ENCODE measurements at places on chromosomes 13 and 19.

- no peak for DNase-seq
Observed at GRCh38 chr19:12112701-12113100, 27.4 kb downstream of the ZNF20 start.

GRCh38 chr13:48778610-48779009 is 124.9 kb downstream of the CYSLTR2 start:
- DNase-seq = no peak

DNA sequence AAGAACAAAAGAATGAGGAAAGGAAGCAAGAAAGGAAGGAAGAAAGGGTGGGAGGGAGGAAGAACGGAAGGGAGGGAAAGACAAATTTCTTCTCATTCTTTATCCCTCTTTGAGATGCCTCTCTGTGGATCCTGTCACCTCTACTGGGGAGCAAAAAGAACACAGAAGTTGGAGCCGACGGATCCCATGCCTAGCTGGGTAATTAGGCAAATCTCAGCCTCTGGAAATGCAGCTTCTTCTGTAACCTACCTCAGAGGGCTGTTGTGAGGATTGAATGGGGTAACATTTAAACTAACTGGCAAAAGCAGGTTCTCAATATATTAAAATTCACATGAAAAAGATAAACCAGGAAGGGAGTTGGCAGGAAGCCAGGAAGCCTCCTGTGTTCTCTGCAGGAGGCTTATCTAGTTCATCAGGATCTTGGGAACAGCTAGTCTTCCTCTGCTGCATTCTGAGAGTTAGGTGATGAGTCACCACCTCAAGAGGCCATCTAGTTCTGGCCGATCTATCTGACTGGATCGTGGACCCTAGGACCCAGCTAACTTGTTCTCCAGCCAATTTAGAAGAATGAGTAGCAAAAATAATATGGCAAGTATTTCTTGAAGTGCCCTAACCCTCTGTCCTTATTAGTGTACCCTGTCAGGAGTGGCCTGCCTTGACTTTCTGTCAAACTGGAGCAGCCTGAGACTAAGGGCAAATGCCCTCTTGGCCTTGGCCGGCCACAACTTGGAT is 15.2 kb upstream of the CPB2 start:
- DNase-seq = no peak

DNA sequence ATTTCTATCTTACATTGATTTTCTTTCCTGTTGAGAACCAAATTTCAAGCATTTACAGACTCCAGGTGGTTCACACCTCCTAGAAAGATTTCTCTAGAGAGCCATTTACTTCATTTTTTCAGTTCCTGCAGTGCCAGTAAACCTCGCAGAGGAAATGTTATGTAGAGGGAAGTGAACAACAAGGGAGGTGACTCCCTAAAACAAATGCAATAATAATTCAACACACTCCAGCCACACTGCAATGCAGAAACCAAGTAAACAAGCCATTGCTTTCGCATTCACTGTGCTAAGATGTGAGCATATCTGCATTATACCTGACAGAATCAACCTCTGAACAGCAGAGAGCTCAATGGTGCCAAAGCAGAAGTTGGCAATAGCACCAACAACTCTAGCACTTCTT is 215.1 kb downstream of the RBM26 start:
- no peak for DNase-seq

- DNase-seq = no peak
Observed at GRCh38 chr13:41222259-41222852, 28.0 kb upstream of the KBTBD7 start.

DNA sequence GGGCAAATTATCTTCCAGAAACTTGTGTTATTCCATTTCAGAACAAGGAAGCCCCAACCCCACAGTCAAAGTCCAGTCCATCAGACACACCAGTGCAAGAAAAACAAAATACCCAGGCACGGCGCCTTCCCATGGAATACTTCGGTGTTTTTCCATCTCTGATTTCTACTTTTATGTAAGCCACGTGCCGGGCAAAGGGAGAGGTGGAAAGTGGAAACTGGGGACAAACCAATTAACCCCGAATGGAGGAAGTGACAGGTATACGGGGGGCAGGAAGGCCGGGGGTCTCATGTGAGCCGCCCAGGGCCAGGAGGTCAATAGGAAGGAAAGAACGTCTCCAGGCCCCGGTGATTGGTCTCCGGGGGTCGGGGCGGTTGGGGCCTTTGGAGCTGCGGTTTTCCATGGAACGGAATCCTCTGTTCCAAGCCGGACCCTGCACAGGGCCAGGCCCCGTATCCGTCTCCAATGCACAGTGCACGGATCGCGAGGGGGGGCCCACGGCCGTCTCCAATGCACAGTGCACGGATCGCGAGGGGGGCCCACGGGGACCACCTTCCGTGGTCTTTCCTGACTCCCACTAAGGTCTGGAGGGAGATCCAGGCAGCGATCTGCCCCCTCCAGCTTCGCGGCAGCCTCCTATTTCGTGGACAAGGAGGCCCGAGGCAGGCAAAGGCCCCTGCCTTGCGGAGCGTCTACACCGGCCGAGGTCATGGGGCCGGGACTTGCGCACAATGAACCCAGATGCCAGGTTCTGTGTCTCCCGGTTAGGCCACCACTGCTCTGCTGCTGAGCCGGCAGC is 79.7 kb downstream of the GADD45B start:
- no peak for DNase-seq

DNA sequence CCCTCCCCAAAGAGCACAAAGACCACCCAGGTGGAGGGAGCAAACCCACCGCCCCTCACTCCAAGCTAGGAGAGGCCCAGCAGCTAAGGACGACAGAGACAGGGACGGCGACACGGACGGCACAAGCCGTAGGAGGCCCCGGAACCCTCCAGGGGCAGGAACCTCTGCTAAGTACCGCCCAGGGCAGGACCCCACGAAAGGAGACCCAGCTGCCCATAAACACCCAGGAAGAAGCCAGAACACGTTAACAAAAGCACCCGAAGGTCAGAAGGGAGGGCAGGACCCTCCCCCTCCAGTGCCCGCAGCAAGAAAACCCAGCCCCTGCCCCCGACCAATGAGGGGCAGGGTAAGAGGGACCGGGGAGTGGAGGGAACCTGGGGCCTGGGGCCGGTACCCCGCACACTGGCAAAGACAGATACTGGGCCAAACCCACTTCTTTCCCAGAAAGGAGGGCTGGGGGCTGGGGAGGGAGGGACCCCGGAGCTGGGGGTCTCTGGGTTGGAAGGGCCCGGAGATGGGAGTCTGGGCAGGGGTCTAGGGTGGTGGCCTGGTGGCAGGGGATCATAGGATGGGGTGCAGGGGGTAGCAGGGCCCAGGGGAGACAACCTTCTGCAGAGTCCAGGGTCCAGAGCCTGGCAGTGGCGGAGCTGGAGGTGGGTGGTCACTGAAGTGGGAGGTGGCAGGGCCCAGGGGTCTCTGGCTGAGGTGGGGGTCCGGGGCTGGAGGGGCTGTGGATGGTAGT is 2.4 kb downstream of the BTBD2 start:
- no peak for DNase-seq

DNA sequence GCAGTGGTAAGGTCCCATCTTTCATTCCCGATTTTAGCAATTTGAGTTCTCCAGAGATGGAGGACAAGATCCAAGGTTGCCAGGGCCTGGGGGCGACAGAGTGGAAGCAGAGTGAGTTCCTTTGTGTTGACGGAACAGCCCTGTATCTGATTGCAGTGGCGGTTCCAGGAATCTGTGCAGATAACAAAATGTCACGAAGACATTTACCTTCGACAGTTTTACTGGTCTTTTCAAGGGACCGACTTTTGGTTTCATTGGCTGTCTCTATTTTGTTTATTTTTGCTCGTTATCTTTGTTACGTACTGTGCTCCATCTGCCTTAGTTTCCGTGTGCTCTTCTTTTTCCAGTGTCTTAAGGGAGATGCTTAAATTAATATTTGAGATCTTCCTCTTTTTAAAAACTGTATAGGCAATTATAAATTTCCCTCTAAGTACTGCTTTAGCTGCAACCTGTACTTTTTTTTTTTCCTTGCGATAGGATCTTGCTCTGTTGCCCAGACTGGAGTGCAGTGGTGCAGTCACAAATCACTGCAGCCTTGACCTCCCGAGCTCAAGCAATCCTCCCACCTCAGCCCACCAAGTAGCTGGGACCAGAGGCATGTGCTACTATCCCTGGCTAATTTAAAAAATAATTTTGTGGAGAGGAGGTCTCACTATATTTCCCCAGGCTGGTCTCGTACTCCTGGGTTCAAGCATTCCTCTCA is 23.2 kb downstream of the KDM4B start:
- DNase-seq = no peak

DNA sequence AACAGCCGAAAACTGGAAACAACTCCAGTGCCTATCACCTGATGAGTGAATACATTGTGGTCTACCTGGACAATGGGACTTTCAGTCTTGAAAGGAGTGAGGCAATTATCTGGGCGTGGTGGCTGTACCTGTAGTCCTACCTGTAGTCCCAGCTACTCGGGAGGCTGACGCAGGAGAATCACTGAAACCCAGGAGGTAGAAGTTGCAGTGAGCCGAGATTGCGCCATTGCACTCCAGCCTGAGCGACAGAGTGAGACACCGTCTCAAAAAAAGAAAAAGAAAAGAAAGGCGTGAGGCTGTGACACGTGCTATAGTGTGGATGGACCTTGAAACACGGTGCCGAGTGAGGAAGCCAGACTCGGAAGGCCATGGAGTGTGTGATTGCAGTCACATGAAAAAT is 4.1 kb upstream of the NTN5 start:
- no peak for DNase-seq

DNA sequence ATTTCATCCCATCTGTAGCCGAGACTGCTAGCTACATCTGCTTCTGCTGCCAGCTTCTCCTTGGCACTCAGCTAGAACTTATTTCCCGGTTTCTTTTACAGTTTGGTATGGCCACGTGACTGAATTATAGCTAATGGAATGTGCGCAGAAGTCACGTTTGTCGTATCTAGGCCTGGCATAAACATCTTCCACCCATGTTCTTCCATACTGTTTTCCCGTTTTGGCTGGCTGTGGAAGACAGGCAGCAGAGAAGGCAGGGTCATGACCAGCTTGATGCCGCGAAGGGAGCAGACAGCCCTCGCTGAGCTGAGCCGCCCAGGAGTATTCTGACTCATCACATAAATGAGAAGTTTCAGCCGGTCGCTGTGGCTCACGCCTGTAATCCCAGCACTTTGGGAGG is 186.7 kb downstream of the RFC3 start:
- DNase-seq = no peak

DNA sequence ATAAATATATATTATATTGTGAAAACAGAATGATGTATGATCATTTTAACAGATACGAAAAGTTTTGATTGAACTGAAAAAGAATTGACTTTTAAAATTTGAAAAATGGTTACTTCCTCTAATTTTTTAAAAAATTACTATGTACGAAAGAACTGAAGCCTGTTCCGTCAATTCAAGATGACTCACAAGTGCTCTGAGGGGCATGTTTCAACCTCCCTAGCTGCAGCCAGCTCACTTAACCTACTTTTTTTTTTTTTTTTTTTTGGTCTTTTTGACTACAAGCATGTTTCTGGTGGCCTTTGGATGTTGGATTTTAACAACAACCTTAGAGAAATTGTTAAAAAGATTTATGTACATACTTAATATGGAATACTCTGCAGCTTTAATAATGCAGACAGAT is 1139.3 kb downstream of the DIAPH3 start:
- no peak for DNase-seq

GRCh38 chr13:57644106-57644505 is 12.6 kb downstream of the PCDH17 start:
- DNase-seq = no peak

- DNase-seq = peak; percentile 33
Observed at GRCh38 chr19:46181388-46181779, 33.3 kb downstream of the IGFL2 start.

DNA sequence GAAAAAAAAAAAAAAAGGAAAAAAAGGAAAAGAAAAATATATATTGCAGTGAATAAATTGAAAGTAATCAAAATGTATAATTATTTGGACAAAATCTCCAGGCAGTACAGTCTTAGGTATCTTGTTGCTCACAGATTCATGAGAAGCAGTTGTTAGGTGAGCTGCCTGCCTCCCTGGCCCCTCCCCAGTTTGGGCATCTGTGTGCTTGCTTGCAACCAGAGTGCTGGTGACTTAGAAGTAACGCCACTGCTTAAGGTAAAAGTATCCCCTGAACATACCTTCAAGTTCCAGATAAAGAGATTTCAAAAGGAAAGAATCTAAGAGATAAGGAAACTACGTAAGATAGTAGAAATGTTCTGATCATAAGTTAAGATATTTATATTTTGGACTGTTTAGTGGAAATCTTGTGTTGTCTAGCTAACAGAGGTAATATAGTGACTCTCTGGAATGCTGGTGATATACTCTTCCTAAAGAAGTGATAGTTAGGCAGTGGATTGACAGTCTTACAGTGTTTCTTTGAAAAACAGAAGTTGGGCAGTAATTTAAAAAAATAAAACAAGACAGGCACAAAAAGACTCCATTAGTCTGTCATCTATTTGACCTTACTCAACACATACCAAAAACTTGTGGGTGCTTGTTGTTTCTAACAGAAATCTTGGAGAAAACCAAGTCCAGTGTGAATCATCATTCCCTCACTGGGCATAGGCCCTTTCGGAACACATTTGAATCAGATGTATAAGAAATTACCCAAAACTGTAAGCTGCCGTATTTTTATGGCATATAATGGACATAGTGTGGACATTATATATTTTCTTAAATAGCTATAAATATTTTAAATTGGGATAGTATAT is 38.3 kb upstream of the KCTD4 start:
- no peak for DNase-seq

- DNase-seq = no peak
Observed at GRCh38 chr19:57583521-57584416, at the start of gene ZIK1. Gene ZIK1 (plus strand): TSS chr19:57584145. CDS start chr19:57584357, 212 bp downstream.

- DNase-seq = no peak
Observed at GRCh38 chr13:42883771-42884467, 102.5 kb downstream of the FAM216B start.

GRCh38 chr13:48977973-48978372 is 2.3 kb downstream of the FNDC3A start:
- no peak for DNase-seq

DNA sequence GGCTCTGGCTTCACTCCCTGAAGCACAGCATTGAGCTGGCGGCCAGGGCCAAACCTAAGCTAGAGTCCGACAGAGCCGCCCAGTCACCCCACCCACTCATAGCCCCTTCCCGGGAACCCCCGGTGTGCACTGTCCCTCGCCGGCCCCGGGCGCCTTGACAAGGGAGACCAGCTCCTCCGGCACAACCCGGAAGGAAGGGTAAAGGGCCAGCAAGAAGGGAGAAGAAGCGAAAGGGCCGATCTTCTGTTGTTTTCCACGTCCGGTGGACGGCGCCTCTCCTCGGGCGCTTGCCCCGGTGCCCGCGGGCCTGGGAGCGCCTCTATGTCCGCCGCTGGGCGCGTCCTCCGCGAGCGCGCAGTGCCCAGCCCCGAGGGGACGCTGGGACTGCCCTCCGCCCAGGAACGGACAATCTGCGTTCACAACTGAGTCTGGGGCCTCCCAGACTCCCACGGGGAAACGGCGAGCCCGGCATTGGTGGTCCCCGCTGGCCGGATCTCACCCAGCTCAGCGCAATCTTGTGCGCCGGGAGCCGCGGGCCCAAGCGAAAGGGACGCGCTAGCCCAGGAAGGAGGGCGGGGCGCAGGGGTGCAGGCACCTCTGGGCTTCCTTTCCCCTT is 172.5 kb upstream of the MIR17HG start:
- DNase-seq = no peak
